ENCODE measurements at places on chromosomes 5 and 9.

DNA sequence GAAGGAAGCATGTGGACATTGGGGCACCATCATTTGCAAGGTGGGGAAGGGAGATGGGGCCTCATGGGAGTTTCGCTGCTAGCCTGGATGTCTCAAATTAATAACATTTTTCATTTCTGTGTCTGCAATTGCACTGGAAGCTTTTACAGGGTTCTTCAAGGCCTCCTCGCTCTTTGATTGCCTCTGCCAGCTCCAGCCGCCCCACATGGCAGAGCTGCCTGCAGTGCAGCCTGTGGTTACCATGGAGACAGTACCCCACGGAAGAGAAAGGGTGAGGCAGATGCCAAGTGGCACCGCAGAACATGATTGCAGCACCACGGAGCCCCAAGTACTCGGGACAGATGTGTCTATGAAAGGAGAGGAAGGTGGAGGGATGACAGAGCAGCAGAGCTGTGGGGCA lies 25.4 kb downstream of the CTNND2 start:
- no peak for DNase-seq

DNA sequence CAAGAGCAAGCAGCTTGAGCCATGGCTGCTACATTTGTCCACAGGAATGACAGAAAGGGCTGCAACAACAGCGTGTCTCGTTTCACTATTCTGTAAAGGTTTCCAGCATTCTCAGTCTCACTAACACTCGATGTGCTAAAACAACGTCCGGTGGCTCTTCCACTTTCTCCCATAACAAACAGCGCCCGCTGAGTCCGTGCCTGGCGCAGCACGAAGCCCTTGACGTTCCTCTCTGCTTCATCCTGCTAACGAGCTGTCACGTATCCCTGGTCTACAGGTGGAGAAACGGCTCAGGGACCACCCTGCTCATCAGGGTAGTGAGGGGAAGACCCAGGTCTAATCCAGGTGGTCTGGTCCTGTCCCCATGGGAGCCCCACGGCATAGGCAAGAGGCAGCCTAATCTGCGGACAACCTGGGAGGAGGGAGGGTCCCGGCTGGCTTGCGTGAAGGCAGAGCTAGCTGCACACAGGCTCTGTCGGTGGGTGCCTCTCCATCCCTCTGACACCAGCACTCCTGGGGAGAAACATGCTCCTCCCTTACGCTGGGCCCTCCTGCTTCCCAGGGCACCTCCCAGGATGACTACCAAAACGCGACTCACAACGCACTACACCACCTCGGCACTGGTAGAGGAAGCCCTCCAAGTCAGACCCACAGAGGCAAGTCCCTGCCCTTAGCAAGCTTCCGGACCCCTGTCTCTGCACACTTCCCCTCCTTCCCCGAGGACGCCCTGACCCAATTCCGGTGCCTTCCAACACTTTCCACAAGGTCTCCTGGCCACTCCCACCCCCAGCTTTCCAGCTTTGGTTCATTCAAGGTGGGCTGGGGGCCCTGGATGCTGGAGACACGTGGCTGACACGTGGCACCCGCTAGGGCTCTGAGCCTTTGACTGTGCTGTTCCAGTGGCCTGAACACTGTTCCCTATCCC lies 43.3 kb downstream of the VAV2 start:
- DNase-seq: no peak

DNA sequence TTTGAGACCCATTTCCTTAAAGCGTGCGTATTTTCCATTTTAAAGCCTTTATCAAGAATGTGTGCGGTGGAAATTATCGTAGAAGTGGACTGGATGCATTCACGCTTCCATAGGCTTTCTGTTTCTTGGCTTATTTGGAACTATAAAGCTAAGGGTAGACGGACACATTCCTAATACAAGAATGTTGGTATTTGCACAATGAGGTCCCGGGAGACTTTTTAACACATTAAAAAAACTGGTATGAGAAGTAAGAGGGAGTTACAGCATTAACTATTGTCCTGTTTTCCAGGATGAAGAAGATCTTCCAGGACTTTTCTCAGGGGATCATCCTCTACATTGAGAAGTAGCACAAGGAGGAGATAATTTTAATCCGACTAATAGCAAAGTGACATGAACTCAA lies 653.0 kb downstream of the MTRR start:
- no peak for DNase-seq

GRCh38 chr5:54646356-54647101 lies 129.0 kb downstream of the SNX18 start:
- peak; percentile 30 for DNase-seq

GRCh38 chr5:14706615-14707021 lies 42.1 kb downstream of the OTULIN start:
- no peak for DNase-seq

DNA sequence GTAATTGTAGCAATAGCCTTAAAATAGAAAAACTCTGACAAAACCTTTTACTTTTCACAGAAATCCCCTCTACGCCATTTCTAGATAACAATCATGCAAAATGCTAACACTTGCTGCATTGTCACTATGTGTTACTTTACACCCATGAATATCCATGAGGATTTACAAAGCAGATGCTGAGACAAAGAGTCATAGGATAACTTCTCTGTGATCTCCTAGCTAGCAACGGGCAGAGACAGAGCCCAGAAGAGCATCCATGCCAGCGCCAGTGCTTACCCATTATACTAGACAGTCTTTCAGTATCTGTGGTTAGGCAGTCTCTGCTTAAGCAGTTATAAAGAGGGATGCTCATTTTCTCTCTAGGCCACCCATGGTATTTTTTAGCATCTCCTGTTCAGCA lies 474.1 kb downstream of the CAAP1 start:
- no peak for DNase-seq

DNA sequence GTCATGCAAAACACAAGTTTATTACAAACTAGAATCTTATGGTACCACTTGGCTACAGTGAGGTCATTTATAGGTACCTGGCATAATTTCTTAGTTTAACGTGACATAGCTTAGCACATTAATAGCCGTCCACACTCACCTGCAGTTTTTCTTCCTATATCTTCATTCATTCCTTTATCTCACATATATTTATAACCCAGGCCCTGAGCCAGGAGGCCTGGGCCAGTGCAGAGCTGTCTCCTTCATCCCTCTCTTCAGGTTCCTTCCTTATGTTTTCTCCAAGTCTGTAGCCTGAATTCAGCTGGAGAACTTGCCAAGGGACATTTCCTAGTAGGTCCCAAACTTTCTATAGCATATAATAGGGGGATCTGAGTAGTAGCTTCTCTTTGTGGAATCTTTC lies 367.9 kb upstream of the SGCD start:
- DNase-seq: no peak

- no peak for DNase-seq
Observed at GRCh38 chr9:117355542-117355941, 59.3 kb downstream of the ASTN2 start.

- no peak for DNase-seq
Observed at GRCh38 chr9:137694236-137694959, 75.6 kb downstream of the EHMT1 start.

- no peak for DNase-seq
Observed at GRCh38 chr5:1014781-1015221, 6.2 kb downstream of the NKD2 start.

- no peak for DNase-seq
Observed at GRCh38 chr5:111143910-111144309, 51.8 kb downstream of the WDR36 start.

DNA sequence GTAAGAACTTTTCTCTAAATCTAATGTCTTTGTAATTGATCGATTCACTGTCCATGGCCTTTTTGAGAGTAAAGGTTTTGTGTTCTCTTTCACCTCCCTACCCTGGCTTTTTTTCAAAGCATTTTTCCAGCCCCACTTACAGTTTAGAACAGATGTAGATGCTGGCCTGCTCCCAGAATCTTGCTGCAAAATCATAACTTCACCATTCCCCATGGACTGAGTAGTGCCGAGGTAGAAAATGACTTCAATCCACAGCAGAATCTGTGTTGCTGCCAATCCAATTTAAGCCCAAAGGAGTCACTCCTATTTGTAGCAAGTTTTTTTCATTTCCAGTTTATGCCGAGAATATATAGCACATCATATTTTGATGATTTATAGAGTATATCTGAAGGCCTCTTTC lies 46.5 kb upstream of the CEMIP2 start:
- no peak for DNase-seq

GRCh38 chr5:179431221-179431824 lies 86.1 kb upstream of the ADAMTS2 start:
- DNase-seq: no peak

DNA sequence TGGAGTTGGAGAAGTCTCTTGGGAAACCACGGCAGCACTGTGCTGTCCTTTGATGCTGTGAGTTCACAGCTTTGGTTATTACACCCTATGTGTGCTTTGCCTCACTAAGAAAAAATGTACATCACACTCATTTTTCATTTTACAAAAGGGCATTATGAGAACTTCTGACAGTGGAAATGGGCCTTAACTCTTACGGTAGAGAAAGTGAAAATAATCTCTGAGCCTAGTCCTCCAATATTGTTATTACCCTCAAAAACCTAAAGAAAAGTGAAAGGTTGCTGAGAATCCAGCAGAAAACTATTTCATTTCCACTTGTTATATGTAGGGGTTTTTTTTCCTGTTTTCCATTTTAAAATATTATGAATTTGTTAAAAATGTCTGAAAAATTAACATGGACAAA lies 8.2 kb upstream of the OR13D1 start:
- no peak for DNase-seq

DNA sequence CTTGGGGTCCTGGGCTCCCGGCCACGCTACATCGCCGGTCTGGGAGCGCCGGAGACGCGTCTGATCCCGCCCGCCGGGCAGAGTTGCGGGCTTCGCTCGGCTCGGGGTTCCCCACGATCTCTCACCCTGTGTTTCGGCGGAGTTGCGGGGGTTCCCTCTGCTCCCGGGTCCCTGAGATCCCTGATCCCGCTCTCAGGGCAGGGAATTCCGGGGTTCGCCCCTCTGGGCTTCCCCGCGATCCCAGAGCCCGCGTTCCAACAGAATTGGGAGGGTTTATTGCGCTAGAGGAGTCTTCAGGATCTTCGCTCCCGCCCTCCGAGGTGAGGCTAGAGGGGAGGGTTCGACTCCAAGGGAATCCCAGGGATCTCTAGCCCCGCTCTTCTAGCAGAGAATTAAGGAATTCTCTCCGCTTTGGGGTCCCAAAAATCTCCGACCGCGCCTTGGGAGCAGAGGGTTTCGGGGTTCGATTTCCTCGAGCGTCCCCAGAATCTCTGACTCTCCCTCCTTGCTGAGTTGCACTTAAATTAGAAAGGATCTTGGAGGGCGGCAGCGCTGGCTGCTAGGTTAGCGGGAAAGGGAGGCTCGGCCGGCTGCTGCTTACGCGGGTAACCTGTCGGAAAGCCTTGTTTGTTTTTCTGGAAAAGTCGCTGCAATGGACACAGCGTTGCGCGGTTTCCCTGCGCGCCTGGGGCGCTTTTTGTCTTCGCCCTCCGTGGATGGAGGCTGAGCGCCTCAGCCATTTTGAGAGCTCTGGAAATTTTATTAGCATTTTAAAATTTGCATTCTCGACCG lies 1.3 kb downstream of the DMRT1 start:
- no peak for DNase-seq

DNA sequence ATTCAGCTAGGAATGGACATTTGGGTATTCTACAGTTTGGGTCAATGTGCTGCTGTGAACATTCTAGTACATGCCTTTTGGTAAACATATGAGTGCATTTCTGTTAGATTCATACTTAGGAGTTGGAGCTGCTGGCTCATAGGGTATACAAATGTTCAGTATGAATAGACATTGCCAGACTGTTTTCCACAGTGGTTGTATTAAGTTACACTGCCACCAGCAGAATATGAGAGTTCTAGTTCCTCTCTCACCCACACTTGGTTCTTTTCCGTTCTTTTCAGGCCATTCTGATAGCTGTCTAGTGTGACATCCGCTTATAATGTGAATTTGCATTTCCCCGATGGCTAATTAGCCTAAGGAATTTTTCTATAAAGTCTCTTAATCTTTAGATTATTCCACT lies 25.0 kb downstream of the STOM start:
- DNase-seq: no peak

- DNase-seq: no peak
Observed at GRCh38 chr9:16236311-16236710, 634.2 kb downstream of the BNC2 start.

GRCh38 chr9:96383165-96383942 lies at the start of gene SLC35D2:
SLC35D2 (minus strand) TSS chr9:96383711; CDS start chr9:96383634, 77 bp downstream.
- no peak for DNase-seq

GRCh38 chr5:132467287-132467984 lies 23.1 kb downstream of the IRF1 start:
- no peak for DNase-seq

DNA sequence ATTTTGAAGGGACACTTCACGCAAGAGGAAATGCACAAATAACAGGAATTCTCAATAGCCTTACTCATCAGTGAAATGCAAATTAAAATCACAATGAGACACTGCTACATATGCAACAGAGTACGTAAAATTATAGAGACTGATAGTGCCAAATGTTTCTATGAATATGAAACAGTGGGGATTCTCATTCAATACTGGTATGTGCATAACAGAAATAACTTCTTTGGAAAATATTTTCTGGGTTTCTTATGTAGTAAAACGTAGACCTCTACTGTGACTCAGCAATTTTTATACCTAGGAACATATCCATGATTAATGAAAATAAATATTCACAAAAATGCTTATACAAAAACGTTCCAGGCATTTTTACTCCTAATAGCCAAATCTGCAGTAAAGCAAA lies 1625.2 kb downstream of the MAT2B start:
- no peak for DNase-seq

DNA sequence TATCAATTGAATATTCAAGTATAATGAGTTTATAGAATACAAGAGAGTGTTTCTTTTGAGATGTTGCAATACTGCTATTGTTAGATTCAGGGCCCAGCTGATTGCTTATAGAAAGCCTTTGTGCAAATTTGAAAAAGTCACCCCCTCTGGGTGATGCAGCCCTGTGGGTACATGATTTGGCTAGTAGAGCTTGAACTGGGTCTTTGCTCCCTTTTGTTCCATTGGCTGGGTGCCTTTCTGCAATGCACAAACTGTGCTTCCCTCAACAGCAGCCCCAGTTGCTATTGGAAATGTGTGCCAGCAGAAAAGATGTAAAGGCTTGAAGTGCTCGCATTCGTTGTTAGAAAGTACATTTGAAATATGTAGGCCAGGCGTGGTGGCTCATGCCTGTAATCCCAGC lies 61.8 kb upstream of the CEMIP2 start:
- no peak for DNase-seq

GRCh38 chr5:18024542-18024941 lies 390.3 kb downstream of the TAF11L14 start:
- no peak for DNase-seq
